Amniotic stem cell (primary cell): ENCODE measurements at places on chromosomes 16 and 17.

GRCh38 chr17:57086069-57086930, 1.3 kb downstream of the AKAP1 start:
- no peak for DNase-seq

DNA sequence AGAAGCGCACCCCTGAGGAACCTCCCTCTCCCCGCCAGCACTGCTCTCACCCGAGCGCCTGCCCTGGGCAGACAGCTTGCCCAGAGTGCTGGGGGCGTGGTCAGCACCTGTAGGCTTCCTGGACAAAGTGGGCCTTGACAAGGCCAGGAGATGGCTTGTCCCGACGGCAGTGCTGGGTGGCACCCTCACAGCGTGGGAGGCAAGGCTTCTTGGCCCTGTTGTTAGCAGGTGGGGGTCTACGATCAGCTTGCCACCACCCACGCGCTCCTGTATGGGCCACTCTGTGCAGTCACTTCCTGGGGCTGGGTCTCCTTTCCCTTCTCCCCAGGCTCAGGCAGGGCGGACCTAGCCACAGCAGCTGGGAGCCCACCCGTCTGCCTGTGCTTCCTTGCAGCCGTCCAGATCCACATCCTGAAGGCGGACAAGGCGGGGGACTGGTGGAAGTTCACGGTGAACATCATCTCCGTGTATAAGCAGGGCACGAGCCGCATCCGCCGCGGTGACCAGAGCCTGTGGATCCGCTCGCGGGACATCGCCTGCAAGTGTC, 218.0 kb downstream of the NTN1 start:
- DNase-seq = no peak

DNA sequence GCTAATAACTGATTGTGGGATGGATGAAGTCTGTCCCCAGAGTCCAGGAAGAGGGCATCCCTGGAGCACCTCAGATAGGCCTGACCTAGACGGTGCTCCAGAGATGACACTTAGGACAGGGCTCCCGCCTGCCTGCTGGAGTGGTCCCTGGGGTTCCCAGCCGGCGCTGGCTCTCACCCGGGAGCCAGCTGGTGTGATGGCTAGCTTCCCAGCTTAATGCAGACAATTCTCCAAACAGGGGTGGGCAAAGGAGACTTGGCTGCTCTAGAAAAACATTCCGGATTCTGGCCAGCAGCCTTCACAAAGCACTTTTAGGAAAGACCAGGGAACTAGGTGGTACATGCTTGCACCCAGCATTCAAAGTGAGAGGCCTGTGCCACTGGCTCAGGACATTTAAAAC, 18.6 kb downstream of the ACE start:
- DNase-seq = no peak

DNA sequence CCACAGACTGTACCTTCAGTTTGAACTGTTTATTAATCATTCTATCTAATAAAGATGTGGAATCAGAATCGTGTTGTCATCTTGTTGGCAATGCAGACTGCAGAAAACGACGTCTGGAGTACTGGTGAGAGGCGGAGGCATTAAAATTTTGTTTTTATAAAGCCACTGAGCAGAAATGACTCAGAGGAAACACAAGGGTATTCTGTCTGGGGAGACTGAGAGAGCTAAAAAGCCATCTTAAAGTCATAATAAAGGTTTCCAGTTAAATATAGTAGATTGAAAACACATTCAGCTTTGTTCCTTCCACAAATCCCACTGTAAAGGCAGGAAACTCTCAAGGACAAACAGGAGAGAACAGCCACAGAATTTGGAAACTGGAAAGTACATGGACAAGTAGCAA, 74.2 kb downstream of the CPPED1 start:
- DNase-seq = peak; percentile 12

DNA sequence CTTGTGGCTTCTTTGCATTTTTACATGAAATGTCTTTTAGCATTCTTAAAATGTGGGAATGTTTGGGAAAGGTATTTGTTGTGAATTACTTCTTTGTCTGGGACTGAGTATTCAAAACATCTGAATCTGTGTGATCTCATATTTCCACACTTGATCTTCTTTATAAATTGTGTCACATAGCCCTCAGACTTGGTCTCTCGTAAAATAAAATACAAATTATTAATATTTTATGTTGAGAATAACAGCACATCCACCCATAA, 81.9 kb downstream of the TUBD1 start:
- no peak for DNase-seq

- DNase-seq = no peak
Measured at GRCh38 chr16:29927070-29927905, 1.3 kb upstream of the KCTD13 start.

- DNase-seq = no peak
Measured at GRCh38 chr16:12513791-12514175, 289.9 kb downstream of the CPPED1 start.

DNA sequence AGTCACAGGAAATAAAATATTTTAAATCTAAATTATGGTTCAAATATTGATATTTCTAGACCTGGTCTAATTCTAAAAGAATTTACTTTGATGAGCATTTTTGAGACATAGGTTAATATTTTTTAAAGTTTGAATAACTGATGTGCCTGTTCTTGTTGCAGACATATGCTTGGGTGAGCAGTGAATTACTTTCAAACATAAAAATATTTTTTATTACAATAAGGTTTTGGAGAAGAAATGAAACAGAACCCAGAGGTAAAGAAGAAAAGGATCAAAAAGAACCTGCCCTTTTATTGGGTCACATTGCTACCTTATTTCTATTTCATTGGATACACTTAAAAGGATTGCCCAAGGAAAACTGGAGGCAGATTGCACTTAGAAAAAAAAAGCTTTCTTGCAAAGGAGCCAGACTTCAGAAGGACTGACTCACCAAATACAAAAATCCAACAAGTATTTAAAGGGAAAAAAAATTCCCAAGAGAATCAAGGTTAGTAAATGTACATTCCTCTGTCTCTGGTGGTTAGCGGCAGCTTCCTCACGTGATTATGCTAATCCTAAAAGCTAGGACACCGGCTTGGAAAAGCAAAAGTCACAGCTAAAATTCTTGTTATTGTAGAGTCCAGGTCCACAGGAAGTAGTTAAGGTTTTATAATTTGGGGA, 18.5 kb downstream of the ENPP7 start:
- DNase-seq = peak; percentile 47

DNA sequence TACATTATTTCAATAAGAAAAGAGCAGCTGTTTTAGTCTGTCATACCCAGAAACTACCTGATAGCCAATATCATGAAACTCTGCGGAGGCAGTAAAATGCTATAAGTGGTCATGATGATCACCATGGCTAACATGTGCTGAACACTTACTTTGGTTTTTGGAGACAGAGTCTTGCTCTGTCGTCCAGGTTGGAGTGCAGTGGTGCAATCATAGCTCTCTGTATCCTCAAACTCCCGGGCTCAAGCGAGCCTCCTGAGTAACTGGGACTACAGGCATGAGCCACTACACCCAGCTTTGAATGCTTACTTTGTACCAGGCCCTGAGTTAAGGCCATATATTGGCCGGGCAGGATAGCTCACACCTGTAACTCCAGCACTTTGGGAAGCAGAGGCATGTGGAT, 101.2 kb upstream of the DHX40 start:
- DNase-seq = no peak

- no peak for DNase-seq
Measured at GRCh38 chr17:67258821-67259468, 13.9 kb upstream of the HELZ start.

DNA sequence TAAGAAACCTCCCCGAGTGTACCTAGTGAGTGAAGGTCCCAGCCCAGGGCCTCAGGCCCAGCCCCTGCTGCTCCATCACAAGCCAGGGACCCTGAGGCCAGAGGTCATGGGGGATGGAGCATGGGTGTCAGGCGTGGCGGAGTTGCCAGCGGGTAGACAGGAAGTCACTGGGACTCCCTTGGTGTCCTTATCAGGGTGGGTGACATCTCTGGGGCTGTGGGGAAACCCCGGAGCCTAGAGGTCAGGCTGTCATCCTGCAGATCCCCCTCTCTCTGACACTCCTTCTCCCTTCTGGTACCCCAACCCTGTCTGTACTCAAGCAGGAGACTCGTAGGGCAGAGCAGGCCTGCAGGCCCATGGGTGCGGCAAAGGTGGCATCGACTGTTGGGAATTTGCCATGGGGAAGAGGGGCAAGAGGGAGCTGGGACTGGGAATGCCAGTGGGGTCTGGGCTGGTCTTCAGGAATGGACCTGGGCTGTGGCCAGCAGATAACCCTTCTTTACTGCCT, 10.8 kb upstream of the ADGRG1 start:
- no peak for DNase-seq

DNA sequence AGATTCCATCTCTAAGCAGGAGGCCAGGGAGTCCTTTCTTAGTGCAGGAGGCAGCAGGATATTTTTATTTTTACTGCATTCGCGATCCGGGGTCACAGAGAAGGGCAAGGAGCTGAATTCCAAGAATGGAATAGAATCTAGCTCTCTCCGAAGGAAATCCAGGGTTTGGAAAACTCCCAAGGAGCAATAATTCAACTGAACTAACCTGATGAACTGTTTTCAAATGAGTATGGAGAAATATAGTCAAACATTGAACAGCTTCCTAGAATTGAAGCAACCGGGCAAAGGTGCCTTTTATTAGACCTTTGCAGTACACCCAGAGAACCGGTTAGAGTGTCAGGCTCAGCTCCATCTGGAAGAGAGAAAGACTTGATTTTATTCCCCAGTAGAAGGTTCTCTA, 120.7 kb upstream of the MAF start:
- no peak for DNase-seq

- no peak for DNase-seq
Measured at GRCh38 chr17:69722518-69722917, 308.0 kb downstream of the MAP2K6 start.

- no peak for DNase-seq
Measured at GRCh38 chr17:34765291-34765690, 185.9 kb downstream of the TMEM132E start.

DNA sequence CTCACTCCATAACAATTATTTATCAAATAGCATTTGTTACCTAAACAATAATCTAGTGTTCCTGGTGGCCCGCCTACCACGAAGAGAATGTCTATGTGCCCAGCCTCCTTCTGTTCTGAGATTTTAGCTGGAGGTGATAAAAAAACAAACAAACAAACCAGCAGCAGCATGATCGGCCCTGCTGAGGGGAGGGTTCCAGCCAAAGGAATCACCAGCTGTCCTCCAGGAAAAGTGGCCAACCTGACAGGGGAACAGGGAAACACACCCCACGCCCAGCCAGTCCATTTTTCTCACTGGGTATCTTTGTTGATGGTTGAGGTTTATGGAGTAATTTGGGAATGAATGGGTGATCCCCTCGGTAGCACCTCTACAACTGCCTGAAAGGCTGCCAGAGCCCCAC, 203.0 kb upstream of the DYNLRB2 start:
- DNase-seq = no peak

DNA sequence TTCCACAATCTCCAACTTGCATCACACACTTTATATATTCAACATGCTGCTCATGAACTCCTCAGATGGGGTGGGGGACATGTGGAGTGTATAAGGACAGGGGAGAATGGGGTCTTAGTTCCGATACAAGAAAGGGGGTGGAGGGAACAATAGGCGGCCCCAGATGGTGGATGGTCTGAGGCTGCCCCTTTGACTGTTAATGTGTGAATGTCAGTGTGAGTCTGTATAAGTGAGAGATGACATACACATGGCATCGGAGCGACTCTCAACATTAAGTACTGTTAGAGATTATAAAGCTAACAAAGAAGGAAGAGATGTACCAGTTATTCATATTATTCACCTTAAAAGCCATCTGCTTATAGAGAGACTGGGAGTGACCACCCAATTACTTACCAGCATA, 193.1 kb downstream of the AXIN2 start:
- DNase-seq = no peak
